GM12878 (cell line): ENCODE measurements at places on chromosomes 2 and 18.

DNA sequence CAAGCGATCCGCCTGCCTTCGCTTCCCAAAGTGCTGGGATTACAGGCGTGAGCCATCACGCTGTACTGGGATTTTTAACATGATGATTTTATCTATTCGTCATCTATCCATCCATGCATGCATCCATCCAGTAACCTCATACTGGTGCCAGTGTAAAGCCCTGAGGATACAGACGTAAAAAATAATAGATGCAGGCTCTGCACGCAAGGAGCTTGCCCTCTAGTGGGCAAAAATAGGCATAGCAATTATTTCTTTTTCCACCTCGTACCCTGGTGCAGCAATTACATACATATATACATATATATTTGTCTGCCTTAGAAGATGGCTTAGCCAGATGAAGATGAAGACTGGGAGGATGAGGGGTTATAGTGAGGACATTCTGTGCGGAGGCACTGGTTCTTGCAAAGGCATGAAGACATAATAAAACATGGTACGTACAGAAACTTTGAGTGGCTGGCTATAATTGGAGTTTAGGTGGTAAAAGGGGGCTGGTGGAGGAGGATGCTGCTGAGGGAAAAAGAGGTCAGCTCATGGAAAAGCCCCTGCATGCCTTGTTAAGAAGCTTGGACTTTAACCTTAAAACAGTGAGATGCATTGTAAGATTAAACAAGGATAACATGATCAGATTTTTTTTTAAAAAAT is 19.6 kb upstream of the RPIA start:
- no peaks in the 10 kb centered on the region for H3K36me3 ChIP-seq
- H3K4me3 ChIP-seq = no peak overlapping the region
- H3K4me1 ChIP-seq = no peaks in the 10 kb centered on the region
- no peaks in the 10 kb centered on the region for H3K27me3 ChIP-seq
- no peak overlapping the region for H3K27ac ChIP-seq

DNA sequence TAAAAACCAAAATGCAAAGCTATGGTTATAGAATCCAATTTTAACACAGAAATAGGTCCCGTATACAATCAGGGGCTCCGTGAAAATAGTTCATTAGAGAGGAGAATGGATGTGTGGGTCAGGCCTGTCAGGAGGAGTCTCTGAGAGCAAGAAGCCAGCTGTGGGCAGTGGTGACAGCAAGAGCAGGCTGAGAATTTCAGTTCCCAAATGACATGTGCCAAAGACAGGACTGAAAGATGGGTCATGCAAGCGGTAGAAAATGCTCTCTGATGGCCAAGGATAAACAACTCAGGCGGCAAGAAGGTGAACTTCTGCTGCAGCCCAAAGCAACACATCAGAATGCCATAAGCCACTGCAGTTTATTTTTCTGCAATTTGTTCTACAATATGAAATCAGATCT is 100.4 kb downstream of the CCDC141 start:
- no peaks in the 10 kb centered on the region for H3K36me3 ChIP-seq
- no peak overlapping the region for H3K27ac ChIP-seq
- H3K4me3 ChIP-seq = no peak overlapping the region
- no peaks in the 10 kb centered on the region for H3K27me3 ChIP-seq
- no peaks in the 10 kb centered on the region for H3K4me1 ChIP-seq

GRCh38 chr2:179104736-179105135 is 54.8 kb upstream of the CCDC141 start:
- no peak for DNase-seq
- no peaks in the 10 kb centered on the region for H3K27me3 ChIP-seq
- peaks cover 14% of the 10 kb centered on the region; the same call in 1 of the 2 replicates for H3K4me1 ChIP-seq
- H3K4me3 ChIP-seq = no peak overlapping the region
- no peak overlapping the region for H3K27ac ChIP-seq

- H3K4me3 ChIP-seq = no peak overlapping the region
- DNase-seq = no peak
- no peaks in the 10 kb centered on the region; the same call in 1 of the 2 replicates for H3K27me3 ChIP-seq
- H3K36me3 ChIP-seq = no peaks in the 10 kb centered on the region
- no peaks in the 10 kb centered on the region for H3K4me1 ChIP-seq
Observed at GRCh38 chr2:238499731-238500580, 73.2 kb downstream of the ASB1 start.

- H3K4me1 ChIP-seq = peaks cover 3% of the 10 kb centered on the region
- H3K27ac ChIP-seq = no peak overlapping the region
- no peak overlapping the region for H3K4me3 ChIP-seq
- no peaks in the 10 kb centered on the region for H3K36me3 ChIP-seq
- DNase-seq = no peak
Observed at GRCh38 chr18:8989017-8989416, 113.5 kb upstream of the NDUFV2 start.

DNA sequence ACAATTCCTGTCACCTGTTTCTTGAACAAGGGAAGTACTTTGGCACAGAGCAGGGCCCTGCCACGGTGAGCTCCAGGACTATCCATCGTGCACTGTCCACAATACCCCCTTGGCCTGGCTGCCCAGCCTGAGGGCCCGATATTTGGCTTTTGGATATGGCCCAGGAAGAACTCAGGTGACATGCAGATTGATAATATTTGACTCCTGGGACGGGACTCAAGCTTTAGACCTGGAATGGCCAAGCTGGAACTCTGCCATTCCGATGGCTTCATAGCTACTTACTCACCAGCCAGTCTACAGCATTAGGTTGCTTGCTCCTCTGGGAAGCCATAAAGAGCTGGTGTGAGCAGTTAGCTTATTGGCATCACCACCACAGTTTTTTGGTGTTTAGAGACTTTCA is 26.6 kb downstream of the EML6 start:
- no peaks in the 10 kb centered on the region for H3K4me1 ChIP-seq
- no peak overlapping the region for H3K4me3 ChIP-seq
- no peaks in the 10 kb centered on the region for H3K36me3 ChIP-seq
- DNase-seq = no peak
- peaks cover 2% of the 10 kb centered on the region for H3K27me3 ChIP-seq

DNA sequence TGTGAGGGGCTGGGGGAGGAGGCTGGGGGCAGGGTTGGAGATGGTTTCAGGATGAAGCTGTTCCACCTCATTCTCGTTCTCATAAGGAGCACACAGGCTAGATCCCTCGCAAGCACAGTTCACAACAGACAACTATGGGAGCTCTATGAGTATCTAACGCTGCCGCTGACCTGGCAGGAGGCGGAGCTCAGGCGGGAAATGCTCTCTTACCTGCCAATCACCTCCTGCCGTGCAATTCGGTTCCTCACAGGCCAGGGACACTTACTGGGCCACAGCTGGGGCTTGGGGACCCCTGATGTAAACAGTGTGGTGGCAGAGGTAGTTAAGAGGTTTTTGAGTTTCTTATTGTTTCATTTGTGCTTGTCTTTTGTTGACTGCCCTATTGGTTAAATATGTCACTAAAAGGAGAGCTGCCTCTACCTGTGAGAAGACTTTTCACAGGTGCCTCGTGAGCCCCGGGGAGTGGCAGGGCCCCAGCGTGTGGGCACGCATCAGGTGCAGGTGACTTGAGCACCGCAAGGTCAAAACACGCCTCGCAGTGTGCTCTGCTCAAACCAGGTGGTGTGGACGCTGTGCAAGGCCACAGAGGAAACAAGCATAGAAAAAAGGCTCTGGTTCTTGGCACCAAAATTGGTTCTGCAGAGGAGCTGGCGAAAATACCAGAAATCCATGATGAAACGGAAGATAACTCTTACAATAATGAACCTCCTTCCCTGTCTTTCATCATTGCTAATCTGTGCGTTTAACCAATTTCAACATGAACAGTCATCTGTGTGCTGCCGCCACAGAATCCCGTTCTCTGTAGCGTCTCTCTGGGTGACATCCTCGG is 10.2 kb downstream of the MLPH start:
- no peaks in the 10 kb centered on the region; the same call in 1 of the 2 replicates for H3K27me3 ChIP-seq
- no peak overlapping the region for H3K27ac ChIP-seq
- no peak overlapping the region for H3K4me3 ChIP-seq
- no peaks in the 10 kb centered on the region for H3K36me3 ChIP-seq
- no peaks in the 10 kb centered on the region for H3K4me1 ChIP-seq

GRCh38 chr2:234355021-234355720 is 141.7 kb downstream of the ARL4C start:
- H3K36me3 ChIP-seq = no peaks in the 10 kb centered on the region
- no peaks in the 10 kb centered on the region for H3K27me3 ChIP-seq

DNA sequence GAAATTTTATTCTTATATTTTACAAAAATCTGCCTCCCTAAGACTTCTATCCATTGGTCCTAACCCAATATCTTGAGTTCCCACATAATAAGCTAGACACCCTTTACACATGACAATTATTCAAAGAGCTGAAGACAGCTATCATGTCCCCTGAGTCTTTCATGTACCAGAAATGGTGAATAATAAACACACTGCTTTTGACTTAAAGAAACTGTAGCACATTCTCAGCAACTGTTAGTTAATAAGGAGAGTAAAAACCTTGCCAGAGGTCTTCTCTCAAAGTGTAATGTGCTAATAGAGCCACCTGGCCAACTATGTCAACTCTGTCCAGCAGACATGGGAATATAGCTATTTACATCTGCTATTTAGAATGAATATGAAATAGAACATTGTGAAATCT is 109.7 kb upstream of the ARL5A start:
- H3K4me3 ChIP-seq = no peak overlapping the region
- H3K36me3 ChIP-seq = no peaks in the 10 kb centered on the region
- DNase-seq = no peak
- no peaks in the 10 kb centered on the region for H3K27me3 ChIP-seq

DNA sequence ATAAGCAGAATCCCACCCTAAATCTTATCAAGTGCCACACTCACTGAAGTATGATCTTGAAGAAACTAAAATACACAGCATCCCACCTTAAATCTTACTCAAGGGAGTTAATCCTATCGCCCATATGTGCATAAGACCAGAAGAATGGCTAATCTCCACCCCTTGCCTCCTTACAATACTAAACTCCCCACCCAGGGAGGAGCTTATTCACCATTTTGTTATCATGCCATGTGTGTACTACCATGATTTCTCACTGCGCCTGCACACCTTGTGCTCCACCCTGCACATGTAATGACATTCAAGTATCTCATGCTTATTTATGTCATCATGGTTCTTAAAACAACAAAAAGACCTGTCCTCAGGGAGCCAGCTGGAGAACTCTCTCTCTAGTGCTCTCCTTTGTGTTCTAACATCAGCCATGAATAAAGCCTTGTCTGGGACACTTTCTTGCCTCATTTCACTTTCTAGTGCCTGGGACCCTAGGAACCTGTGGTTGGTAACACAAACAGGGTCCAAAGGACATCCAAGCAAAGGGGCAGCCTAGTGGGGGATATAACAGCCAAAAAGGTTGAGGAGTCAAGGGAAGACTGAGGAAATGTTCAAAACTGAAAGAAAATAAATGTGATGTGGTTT is 87.4 kb downstream of the SLC66A3 start:
- no peaks in the 10 kb centered on the region for H3K27me3 ChIP-seq
- H3K27ac ChIP-seq = no peak overlapping the region
- H3K4me3 ChIP-seq = no peak overlapping the region
- H3K36me3 ChIP-seq = no peaks in the 10 kb centered on the region
- no peaks in the 10 kb centered on the region for H3K4me1 ChIP-seq

DNA sequence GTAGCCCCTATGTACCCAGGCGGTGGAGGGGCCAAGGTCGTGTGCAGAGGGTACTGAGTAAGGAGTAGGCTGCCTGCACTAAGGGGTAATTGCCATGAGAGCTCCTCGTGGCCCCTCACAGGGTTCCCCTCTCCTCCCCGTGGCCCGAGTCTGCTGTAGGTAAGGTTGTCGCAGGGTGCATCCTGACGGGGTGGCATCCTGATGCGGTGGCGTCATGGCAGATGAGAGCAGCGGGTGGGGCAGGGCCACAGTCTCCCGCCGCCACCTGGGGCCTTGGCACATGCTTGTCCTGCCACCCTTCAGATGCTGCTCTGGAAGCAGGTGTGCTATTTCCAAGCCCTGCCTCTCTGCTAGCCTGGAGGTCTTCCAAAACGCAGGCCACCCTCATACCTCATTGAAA is 89.7 kb downstream of the EIPR1 start:
- no peaks in the 10 kb centered on the region for H3K27me3 ChIP-seq
- DNase-seq = no peak
- no peak overlapping the region for H3K4me3 ChIP-seq
- H3K27ac ChIP-seq = no peak overlapping the region
- no peaks in the 10 kb centered on the region; the same call in 1 of the 2 replicates for H3K36me3 ChIP-seq

DNA sequence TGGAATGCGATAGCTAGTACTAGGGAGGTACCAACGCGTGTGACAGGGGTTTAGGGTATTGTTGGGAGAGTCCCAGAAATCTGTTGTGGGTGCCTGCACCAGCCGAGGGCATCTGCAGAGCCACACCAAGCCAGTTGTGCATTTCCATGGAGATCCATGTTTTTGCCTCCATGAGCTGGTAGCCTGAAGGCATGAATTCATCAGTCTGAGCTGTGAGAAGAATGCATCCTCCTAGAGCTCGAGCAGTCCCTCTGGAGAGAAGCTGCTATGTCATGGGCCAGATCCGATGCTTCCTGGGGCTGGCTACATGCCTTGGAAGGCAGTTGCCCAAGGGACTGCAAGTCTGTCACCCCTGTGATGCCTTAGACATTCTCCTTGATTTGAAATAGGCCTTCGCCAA is 57.9 kb downstream of the LIPG start:
- peaks cover 2% of the 10 kb centered on the region; the same call in 1 of the 2 replicates for H3K27me3 ChIP-seq
- H3K4me3 ChIP-seq = no peak overlapping the region
- no peak overlapping the region for H3K27ac ChIP-seq
- DNase-seq = no peak

DNA sequence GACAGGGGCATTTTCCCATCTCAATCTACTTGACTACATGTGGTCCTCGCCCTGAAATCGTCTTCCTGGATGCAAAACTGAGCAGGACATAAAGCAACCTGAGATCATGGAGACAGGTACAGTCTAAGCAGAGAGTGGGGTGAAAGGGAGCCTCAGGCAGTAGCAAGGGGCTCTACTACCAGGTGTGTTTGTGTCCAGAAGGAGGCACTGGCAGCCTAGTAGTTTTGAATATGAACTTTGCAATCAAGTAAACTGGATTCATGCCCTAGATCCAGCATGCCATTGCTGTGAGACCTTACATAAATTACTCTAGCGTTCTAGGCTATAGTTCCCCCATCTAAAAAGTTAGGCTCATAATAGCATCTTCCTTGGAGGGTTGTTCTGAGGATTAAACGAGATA is 147.4 kb downstream of the TXNL1 start:
- H3K4me3 ChIP-seq = no peak overlapping the region
- H3K27ac ChIP-seq = no peak overlapping the region
- 0 out of 2 replicates have a peak, but pooled peaks cover 2% of the 10 kb centered on the region for H3K27me3 ChIP-seq

- DNase-seq = no peak
- H3K4me1 ChIP-seq = no peaks in the 10 kb centered on the region
- no peak overlapping the region for H3K4me3 ChIP-seq
- H3K27ac ChIP-seq = no peak overlapping the region
Observed at GRCh38 chr2:177328056-177328455, 63.5 kb upstream of the NFE2L2 start.

DNA sequence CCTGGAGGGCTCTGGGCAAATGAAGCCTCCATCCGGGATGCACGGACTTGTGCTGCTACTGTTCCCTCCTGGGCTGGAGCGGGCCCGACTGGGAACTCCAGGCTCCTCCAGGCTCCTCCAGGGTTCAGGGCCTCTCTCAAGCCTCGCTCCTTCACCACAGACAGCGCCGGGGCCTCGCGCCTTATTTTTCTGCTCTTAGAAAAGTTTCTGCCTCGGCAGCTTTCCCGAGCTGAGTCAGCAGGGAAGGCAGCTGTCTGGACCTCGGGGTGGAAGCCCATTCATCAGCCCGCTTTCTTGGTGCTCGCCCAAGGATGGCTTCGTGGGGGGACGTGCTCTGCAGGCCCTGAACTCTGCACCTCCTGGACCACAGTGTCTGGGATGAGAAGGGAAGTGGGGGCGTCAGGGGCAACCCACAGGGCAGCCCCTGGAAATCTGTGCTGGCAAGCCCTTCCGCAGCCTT is 12.9 kb upstream of the TEX51 start:
- H3K4me1 ChIP-seq = no peaks in the 10 kb centered on the region
- no peaks in the 10 kb centered on the region for H3K36me3 ChIP-seq
- no peak overlapping the region for H3K4me3 ChIP-seq
